ENCODE measurements at places on chromosomes 16 and 17.

- H3K27me3 ChIP-seq: no peaks in the 10 kb centered on the region
- no peaks in the 10 kb centered on the region for H3K36me3 ChIP-seq
- no peak overlapping the region for H3K4me3 ChIP-seq
- DNase-seq: no peak
- no peak overlapping the region for H3K27ac ChIP-seq
These were observed 7.5 kb downstream of the SLC16A3 start for GRCh38 chr17:82236142-82236971.

- peaks cover 16% of the 10 kb centered on the region for H3K27me3 ChIP-seq
- H3K27ac ChIP-seq: no peak overlapping the region
- H3K4me3 ChIP-seq: no peak overlapping the region
These were observed 28.4 kb downstream of the DNAH2 start for GRCh38 chr17:7745748-7746470.

DNA sequence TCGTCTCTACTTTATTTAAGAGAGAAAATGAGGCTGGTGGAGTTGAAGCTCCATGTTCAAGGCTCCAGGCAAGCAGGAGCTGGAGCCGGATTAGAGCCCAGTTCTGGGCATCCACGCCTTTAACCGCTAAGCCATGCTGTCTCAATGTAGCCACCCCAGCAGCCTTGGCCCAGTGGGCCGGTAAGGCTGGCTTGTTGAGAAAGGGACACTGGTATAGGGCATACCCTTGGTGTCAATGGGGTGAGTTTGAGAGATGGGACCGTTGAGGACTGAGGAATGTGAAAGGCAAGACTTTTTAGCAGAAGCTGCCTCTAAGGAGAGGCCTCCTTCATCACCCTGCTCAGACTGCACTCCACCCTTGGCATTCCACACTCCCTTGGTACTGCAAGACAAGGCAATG is 147.4 kb downstream of the CYLD start:
- no peaks in the 10 kb centered on the region for H3K4me1 ChIP-seq
- peaks cover 45% of the 10 kb centered on the region for H3K27me3 ChIP-seq
- H3K27ac ChIP-seq: no peak overlapping the region
- no peak overlapping the region for H3K4me3 ChIP-seq
- H3K36me3 ChIP-seq: no peaks in the 10 kb centered on the region
- no peak for DNase-seq

DNA sequence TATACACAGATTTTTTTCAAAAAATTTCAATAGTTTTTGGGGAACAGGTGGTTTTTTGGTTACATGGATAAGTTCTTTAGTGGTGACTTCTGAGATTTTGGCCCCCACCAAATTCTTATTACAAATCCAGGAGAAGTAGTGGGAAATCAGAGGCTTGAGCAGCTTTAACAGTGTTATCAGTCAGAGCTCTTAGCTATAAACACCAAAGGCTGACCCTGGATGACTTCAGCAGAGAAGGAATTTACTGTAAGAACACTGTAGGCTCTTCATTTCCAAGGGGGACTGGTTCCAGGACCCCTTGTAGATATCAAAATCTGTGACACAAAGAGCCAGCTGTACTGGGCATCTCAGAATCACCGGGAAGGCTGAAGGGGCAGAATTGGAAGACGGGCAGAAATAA is 17.8 kb downstream of the MPHOSPH6 start:
- H3K4me1 ChIP-seq: peaks cover 2% of the 10 kb centered on the region
- no peaks in the 10 kb centered on the region for H3K27me3 ChIP-seq
- DNase-seq: no peak

DNA sequence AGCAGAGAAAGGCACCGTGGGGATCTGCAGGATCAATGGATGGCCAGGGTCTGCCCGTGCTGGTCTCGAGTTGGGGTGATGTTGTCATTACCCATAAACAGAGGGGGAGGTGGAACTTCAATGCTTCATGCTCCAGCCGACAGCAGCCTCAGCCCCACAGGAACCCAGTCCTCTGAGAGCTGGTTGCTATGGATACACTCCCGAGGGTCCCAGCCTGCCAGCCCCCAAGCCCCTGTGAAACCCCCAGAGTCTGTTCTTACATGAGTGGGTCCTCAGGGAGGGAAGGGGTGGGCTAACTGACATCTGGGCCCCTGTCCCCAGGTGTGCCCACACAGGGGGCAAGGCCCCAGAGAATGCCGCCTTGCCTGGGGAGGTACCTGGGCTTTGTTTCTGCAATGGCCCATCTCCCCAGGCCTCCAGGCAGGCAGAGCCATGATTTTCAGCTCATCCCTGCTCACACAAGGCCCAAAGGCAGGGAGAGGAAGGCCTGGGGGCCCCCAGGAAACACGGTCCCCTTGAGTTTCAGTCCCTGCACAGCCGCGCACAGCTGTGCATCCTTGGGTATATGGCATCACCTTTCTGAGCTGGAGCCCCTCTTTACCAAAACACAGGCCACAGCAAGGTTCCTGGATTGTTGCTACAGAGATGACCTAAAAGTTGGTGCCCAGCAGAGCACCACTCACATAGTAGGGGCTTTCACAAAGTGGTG is 223.7 kb downstream of the ZNF423 start:
- H3K27me3 ChIP-seq: no peaks in the 10 kb centered on the region
- no peak overlapping the region for H3K27ac ChIP-seq
- H3K36me3 ChIP-seq: no peaks in the 10 kb centered on the region
- DNase-seq: peak; percentile 44

GRCh38 chr16:56302506-56302905 is 111.2 kb downstream of the GNAO1 start:
- peaks cover 1% of the 10 kb centered on the region for H3K27me3 ChIP-seq
- no peaks in the 10 kb centered on the region for H3K36me3 ChIP-seq
- H3K27ac ChIP-seq: peak overlapping the region; percentile 23
- no peaks in the 10 kb centered on the region for H3K4me1 ChIP-seq
- H3K4me3 ChIP-seq: no peak overlapping the region
- DNase-seq: no peak

DNA sequence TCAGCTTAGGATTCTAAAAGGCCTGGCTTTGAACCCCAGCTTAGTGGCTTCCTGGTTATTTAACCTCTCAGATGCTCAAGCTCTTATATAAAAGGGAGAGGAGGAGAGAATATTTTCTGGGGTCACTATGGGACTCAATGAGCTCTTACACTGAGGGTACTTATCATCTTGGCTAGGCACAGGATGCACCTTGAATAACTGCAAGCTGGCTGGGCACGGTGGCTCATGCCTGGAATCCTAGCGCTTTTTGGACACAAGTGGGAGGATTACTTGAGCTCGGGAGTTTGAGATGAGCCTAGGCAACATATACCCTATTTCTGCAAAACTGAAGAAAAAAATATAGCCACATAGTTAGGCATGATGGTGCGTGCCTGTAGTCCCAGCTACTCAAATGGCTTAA is 665.3 kb upstream of the RBFOX1 start:
- no peaks in the 10 kb centered on the region for H3K36me3 ChIP-seq
- H3K27ac ChIP-seq: no peak overlapping the region
- DNase-seq: no peak
- no peaks in the 10 kb centered on the region for H3K27me3 ChIP-seq
- H3K4me3 ChIP-seq: no peak overlapping the region

DNA sequence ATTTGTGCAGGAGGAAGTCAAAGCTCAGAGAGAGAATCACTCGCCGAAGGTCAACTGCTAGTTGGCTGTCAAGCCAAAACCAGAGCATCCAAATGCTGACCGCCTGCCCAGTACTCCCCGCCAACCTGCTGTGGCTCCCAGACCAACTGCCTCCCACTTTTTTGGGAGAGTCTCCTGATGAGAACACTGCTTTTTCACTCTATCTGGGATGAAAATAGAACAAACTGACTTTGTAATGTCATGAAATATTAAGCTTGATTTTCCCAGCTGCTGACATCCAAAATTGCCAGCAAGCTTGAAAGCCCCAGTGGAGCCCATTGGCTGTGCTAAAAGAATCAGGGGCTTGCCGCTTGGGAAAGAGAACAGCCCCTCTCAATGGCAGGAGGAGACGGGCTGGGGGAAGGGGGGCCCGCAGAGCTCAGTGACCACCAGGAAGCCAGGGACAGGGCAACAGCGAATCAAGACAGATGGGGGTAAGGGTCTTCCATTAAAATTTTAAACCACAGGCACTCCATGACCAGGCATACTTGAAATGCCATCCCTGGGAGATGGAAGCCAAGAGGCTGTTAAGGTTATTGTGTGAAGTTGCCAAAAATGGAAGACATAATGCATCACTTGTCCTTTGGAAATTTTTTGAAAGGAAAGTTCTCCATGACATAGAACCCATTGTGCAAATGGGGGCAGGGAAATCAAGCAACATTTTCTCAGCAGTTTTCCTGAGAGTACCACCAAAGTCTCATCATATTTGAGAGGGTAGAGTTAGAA is 125.7 kb upstream of the CDH5 start:
- H3K4me3 ChIP-seq: no peak overlapping the region
- no peaks in the 10 kb centered on the region for H3K36me3 ChIP-seq
- peaks cover 8% of the 10 kb centered on the region for H3K27me3 ChIP-seq
- no peak overlapping the region for H3K27ac ChIP-seq
- H3K4me1 ChIP-seq: no peaks in the 10 kb centered on the region

DNA sequence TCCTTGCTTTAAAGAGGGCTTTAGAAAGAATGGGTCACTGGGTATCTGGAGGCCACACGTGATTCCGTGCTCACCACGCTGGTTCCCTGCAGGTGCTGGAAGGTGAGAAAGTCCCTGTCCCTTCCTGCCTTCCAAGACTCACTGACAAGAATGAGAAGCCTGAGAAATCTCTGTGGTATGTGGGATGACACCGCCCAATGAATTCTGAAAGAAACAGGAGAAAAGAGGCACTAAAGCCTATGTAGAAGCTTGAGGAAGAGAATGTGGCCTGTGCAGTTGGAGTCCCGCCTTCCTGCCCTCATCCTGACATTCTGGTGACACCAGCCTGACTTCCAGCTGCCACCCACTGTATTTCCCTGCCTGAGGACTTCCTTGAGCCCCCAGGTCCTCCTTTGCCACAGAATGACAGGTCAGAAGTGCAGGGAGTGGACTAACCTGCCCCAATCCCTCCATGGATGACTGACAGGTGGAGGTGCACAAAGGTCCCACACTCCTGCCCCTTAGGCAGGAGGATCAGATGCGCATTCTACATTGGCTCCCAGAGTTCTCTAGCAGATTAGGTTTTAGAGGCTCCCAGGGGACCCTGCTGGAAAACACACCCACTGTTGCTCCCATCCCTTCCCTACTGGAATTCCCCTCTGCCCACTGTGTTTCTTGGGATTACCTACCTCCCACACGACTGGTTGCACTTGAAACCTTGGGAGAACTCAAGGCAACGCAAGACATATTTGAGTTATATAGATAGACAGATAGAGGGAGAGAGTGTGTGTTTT is 38.6 kb upstream of the TENT4B start:
- H3K36me3 ChIP-seq: no peaks in the 10 kb centered on the region
- DNase-seq: no peak
- no peak overlapping the region for H3K4me3 ChIP-seq
- no peaks in the 10 kb centered on the region for H3K4me1 ChIP-seq
- no peak overlapping the region for H3K27ac ChIP-seq

- no peak for DNase-seq
- H3K27me3 ChIP-seq: no peaks in the 10 kb centered on the region
- peak overlapping the region; percentile 78 for H3K4me3 ChIP-seq
These were observed 34.0 kb downstream of the NEUROD2 start for GRCh38 chr17:39573447-39574298.

- no peaks in the 10 kb centered on the region for H3K4me1 ChIP-seq
- peaks cover 3% of the 10 kb centered on the region for H3K27me3 ChIP-seq
- H3K36me3 ChIP-seq: no peaks in the 10 kb centered on the region
- no peak overlapping the region for H3K4me3 ChIP-seq
These were observed 132.3 kb downstream of the PCTP start for GRCh38 chr17:55883149-55883548.

- no peak for DNase-seq
- H3K4me3 ChIP-seq: peak within 1 kb of the TSS; percentile 100
- no peaks in the 10 kb centered on the region for H3K27me3 ChIP-seq
- peaks cover 49% of the 10 kb centered on the region for H3K4me1 ChIP-seq
- H3K36me3 ChIP-seq: peaks cover 22% of the 10 kb centered on the region
These were observed at the start of gene IL32 for GRCh38 chr16:3065069-3065741. Gene IL32, plus strand, starts transcription at chr16:3065640. Its CDS starts 172 bp downstream, at chr16:3065812.

DNA sequence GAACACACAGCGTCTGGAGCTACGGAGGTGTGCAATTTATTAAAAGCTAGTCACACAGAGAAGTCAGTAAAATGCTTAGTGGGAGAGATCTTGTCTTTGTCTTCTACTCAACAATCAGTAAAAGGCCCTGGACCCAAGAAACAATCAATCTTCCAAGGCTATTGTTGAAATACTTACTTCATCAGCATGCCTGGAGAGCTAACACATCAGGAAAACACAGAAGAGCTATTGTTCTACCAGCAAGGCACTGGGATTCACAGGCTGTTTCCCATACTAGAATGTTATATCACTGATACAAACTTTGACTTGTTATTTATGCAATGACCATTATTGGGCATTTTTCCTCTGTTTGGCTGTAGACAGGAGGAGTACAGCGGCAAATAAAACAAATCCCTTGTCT is 247.8 kb upstream of the ERCC4 start:
- no peaks in the 10 kb centered on the region for H3K27me3 ChIP-seq
- no peak for DNase-seq
- H3K27ac ChIP-seq: no peak overlapping the region
- no peaks in the 10 kb centered on the region for H3K4me1 ChIP-seq
- H3K4me3 ChIP-seq: no peak overlapping the region
